Germinal center (tissue), 1 donor: ENCODE measurements at places on chromosomes 7 and 10.

GRCh38 chr10:5498791-5499492 lies 428 bp downstream of the CALML5 start:
- DNase-seq = no peak

DNA sequence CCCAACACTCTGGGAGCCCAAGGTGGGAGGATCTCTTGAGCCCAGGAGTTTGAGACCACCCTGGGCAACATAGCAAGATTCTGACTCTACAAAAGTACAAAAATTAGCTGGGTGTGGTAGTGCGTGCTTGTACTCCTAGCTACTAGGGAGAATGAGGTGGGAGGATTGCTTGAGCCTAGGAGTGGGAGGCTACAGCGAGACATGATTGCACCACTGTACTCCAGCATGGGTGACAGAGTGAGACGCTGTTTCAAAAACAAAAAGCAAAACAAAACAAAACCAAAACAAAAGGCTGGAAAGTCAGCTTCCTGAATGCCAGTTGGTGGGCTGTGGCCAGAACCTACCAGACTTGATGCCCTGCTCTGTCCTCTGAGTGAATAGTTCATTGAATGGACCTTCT lies 242.8 kb downstream of the PHTF2 start:
- no peak for DNase-seq

DNA sequence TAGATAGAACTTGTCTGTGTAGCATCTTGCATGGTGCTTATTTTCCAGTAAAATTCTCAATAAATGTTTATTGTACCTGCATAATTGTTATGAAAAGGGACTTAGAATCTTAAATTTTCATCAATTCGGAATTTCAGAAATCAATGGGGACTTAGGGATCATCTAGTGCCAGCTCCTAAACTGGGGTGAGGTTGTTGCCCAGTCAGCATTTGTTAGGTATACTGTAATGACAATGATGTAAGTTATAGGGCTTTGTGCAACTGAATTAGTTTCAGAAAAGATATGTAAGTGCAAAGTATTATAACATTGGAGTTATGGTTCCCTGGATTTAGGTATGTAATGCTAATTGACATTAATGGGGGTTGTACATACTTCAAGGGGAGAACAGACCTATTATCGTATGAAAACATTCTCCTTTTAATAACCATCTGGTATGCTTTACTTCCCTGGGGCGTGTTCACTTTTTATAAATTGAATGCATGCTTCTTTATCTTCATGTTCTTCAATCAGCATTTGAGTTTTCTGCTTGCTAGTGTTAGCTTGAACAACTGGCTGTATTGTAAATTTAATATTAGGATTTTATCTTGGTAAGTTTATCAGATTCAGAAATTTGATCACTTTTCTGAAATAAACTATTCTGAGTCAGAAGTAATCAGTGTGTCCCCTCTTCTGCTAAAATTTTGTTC lies 270.3 kb downstream of the BBS9 start:
- DNase-seq = no peak

- DNase-seq = no peak
These were observed 146.6 kb upstream of the FRMD4A start for GRCh38 chr10:14477408-14477710.

DNA sequence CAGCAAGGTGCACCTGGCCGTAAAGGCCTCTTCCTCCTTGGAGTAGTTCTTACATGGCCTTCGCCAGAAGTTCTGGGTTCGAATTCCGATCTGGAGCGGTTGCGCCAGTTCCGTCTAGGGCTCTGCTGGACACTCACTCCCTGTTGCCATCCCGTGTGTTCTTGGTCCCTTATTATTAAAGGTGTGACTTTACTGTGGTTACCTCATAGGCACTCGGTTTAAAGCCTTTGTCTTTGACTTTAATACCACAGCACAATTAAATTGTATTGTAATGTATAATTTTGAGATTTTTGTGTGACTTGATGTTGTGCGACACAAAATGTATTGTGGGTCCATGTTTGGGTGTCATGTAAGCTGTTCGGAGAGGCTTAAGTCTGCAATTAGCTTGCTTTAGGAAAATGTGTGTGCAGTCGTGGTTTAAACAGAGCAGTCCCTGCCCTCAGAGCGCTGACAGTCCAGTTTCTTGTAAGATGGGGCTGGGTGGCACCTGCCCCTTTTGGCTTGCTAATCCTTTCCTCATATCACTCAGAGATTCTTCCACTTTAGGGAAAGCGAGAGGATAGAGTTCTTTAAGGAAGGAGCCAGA lies 919 bp downstream of the INPP5F start:
- DNase-seq = no peak

DNA sequence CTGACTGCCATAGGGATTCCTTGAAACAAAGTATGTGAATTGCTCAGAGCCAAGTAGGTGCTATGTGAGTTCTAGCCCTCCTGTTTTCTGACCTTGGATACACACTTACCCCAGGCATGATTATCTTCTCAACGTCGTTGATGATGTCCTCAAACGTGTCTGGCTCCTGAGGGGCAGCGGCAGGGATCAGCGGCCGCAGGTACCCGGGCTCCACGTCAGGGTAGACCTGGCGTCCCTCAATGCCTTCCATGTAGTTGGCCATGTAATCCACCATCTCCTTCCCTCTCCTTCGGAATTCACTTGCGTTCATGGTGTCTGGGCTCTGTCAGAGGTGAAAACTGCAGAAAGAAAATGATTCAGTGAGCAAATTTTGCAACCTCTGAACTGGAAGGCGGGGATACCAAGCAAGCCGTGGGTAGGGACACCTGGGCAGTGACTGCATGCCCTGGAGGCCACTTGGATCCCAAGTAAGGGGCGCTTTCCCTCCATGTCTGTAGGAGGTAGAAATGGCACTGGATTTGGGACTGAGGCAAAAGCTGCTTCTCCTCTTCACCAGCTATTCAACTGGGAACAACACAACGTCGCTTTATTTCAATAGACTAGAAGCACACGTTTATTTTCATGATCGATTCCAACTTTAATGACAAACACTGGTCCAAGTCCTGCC lies 21.3 kb downstream of the DDC start:
- no peak for DNase-seq

GRCh38 chr10:23258516-23258915 lies 66.4 kb downstream of the PTF1A start:
- DNase-seq = no peak

DNA sequence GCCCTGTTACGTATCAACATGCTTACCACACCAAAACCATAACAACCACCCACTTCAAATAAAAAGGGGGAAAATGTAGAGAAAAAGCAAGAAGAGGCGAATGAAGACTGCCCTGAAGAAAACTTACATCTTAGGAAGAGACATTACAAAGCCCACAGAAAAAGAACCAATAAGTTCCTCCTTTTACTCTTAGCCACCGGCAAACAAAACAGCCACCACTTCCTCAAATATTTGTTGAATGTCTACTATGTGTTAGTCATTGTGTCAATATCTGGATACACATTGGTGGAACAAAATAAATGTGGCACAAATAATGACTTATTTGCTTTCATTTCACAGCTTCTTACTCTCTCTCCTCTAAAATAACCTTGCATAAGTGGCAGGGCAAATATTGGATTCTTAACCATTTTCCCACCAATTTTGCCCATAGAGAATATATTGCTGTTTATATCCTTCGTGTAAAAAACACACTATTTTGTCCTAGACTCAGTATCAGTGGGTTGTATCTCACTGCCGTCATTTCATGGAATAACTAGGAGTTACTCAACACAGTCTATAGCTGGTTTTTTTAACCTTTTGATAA lies 106.8 kb downstream of the ANK3 start:
- DNase-seq = no peak

DNA sequence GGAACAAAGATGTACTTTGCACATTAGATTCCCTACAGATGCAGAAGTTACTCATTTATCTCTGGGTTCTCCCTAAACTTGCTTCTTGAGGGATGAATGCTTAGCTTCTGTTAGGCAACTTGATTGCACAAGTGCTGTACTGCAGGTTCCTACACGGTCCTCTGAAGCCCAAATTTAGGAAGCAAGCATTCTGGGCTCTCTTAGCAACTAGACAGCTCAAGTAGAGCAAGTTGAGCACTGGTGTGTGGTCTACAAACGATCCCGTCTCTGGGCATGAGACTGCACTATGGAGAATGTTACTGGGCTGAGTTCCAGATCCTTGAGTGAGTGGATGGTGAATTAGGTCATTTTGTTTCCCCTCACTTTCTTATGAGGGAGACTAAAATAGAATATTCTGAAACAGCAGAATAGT lies 14.3 kb downstream of the SEMA3D start:
- DNase-seq = no peak

DNA sequence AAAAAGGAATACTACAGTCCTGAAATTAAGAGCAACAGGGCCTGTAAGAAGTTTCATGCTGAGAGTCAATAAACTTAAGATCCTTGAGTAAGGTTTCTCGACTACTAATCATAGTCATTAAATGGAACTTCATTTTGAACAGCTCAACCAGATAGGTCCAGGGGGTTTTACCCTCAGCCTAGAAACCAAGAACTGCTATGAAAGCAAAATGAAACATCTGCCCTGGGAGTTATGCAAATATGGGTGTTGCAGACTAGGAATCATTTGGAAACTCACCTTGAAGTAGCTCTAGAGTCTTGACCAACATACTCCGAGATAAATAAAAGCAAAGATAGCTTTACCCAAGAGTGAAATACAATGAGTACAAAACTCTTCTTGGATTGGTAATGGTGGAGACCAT lies 128.0 kb downstream of the HGF start:
- no peak for DNase-seq

- DNase-seq = no peak
These were observed 18.2 kb downstream of the NT5C3A start for GRCh38 chr7:33044401-33044718.

DNA sequence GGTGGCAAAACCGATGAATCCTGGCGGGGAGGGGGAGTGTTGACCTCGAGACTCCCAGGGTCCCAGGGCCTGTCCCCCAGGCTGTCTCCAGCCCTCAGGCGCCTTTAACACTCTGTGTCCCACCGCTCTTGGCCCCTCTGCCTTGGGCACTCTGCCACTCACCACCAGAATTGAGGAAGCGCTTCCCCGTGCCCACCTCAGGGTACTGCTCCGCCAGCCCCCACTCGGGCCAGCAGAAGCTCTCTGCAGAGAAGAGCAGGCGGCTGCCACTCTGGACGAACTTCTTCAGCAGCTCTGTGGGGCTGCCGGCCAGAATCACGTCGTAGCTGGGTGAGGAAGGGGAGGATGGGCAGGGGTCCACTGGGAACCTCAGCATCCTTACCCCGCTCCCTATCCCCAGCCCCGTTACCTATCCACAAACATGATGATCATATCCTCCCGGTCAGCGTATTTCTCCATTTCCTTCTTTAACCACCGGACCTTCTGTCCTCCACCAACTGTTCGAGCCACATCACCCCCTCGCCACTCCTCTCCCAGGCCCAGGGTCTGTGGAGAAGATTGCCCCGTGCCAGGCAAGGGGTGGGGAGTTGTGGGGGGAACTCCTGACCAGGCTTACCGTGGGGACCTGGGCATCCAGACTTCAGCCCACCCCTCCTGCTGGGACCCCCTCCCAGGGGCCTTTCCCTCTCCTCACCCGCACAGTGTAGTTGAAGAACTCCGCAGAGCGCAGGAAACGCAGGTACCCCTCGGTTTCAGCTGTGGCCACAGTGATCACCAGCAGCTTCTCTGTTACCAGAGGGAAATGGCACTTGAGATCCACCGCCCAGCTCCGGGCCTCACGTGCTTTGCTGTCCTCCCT lies 1.2 kb downstream of the PLOD3 start:
- no peak for DNase-seq

- peak; percentile 44 for DNase-seq
These were observed 206 bp downstream of the UPF2 start for GRCh38 chr10:12042409-12042796.

- peak; percentile 47 for DNase-seq
These were observed 44.3 kb downstream of the MACC1 start for GRCh38 chr7:20172736-20173334.

DNA sequence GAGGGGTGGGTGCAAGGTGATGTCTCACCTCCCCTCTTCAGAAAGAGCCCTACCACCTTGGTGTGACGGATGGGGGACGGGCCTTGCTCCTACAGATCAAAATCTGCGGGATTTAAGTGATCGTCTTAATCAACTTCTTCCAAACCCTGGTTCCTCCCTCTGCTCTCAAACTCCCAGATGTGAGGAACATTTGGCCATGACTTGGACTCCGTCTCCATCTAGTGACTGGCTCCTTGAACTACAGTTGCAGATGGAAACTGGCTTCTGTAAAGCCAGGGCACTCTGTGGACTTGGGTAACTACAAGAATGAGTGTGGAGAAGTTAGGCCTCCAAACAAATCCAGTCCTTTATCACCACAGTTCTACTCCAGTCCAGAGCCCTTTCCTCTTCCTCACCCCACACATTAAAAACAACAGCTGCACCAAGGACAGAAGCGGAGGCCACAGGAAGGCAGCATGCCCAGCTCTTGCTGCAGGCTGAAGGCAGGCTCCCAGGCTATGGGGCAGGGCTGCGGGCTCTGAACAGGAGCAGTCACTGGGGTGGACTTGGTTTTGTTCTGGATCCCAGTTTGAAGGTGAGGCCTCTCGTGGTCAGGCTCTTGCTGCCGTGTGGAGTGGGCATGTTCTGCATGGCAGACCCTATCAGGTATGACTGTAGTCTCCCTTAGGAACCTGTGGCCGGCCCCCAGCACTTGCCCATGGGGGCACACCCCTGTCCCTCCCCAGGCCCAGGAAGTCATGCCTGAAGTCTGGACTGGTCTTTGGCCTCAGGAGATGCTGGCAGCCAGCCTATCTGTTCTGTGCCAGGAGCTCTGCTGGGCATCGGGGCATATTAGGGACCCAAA lies 79.4 kb downstream of the VWC2 start:
- peak; percentile 10 for DNase-seq

GRCh38 chr7:85000735-85001350 lies 186.0 kb downstream of the SEMA3D start:
- no peak for DNase-seq

DNA sequence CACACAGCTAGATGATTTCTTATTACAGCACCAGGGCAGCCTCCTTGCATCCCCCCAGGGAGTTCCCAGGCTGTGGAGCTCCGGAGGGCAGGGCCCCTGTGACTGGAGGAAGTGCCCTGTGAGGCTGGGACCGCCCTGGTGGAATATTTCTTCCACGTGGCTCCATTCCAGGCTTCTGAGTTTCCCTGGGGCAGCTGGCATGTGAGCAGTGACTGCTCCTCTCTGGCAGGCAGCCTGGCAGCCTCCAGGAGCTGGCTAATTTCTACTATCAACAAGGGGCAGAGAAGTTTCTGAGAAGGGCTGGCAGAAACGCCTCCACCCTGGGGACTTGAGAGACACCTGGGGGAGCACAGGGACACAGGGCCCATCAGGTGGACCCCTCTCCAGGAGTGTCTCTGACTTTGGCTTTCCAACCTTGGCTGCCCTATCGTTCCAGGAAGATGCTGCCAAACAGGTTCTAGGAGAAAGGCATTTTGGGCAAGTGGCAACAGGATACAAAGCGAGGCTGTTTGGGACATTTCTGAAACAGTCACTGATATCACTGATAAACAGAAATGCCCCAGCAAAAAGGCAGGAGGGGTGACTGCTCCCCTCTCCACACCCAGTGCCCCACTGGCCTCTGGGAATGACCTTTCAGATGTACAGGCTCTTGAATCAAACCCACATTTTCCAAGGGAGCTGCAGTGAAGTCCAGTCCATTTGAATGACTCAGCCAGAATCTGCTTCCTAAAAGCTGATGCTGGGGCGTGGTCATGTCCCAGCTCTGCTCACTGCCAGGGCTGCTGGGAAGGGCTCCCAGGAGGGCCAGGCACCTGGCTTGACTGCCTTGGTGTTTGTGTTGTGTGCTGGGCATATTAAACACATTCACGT lies 16.1 kb downstream of the MYOF start:
- DNase-seq = no peak

GRCh38 chr7:155706376-155706775 lies 61.9 kb downstream of the RBM33 start:
- no peak for DNase-seq
